ENCODE measurements at places on chromosomes 1 and 21.
A peak's percentile ranks its signal among the peaks of the same experiment; 100 is the strongest.

- DNase-seq, result no peak
Observed at GRCh38 chr1:1092149-1092855, 18.2 kb upstream of the RNF223 start.

DNA sequence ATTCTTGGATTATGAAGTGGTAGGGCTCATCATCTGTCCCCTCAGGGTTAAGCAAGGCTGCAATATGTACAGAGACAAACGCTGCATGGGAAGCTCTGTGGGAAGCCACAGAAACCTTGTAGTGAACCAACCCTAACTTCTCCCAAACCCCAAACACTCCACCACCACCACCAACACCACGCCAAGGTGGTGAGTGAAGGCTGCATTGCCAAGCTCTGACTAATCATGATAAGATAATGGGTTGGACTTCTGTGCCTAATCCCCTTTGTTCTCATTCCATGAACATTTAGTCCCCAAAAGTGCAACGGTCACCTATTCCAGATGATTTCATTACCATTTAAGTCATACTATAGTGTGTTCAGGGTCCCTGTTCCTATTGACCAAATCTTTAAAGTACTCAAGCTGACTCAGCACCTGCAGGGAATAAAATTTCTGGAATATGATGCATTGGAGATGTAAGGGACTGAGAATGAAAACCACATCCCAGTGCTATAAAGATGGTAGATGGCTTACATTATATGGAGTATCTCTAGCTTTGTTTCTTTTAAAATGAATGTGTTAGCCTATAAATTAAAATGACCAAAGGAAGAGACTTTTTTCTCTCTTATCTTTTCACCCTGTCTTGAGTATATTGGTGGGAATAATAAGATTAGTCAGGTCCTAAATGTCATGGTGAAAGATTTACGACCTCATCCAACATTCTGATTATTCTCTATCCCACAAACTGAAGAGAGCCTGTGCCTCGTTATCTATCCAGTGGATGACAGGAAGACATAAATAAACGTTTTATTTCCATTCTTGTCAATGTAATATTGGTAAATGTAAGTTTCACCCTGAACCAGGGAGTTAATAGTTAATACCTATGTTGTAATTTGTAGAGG, 22.6 kb upstream of the PLD5 start:
- DNase-seq, result no peak

GRCh38 chr1:101507547-101507971, 270.7 kb downstream of the S1PR1 start:
- no peak for DNase-seq

DNA sequence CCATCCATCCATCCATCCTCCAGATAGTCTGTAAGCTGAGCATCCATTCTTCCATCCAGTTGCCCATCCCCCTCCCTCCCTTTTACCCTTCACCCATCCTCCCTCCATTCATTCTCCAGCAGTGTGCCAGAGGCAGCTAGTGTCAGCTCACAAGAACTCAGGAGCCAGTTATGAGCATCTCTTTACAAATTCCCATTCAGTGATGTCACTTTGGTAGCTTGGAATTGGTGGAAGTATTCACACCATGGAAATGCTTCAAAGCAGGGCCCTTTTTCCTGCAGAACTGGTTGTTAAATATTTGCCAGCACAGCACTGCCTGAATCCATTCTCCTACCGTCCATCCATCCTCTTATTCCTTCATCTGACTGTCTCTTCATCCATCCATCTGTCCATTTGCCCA, 72.5 kb downstream of the ARHGEF10L start:
- DNase-seq, result no peak

DNA sequence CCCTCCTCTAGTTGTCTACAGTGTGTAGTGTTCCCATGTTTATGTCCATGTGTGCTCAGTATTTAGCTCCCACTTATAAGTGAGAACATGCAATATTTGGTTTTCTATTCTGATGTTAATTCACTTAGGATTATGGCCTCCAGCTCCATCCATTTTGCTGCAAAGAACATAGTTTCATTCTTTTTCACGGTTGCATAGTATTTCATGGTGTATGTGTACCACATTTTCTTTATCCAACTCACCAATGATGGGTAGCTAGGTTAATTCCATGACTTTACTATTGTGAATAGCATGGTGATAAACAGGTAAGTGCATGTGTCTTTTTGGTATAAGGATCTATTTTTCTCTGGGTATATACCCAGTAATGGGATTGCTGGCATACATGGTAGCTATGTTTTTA, 67.0 kb downstream of the TBX19 start:
- DNase-seq, result no peak

- no peak for DNase-seq
Observed at GRCh38 chr1:224615861-224616755, at the start of gene CNIH3. Gene CNIH3, plus strand, starts transcription at chr1:224616317. Its CDS starts 858 bp downstream, at chr1:224617175.

DNA sequence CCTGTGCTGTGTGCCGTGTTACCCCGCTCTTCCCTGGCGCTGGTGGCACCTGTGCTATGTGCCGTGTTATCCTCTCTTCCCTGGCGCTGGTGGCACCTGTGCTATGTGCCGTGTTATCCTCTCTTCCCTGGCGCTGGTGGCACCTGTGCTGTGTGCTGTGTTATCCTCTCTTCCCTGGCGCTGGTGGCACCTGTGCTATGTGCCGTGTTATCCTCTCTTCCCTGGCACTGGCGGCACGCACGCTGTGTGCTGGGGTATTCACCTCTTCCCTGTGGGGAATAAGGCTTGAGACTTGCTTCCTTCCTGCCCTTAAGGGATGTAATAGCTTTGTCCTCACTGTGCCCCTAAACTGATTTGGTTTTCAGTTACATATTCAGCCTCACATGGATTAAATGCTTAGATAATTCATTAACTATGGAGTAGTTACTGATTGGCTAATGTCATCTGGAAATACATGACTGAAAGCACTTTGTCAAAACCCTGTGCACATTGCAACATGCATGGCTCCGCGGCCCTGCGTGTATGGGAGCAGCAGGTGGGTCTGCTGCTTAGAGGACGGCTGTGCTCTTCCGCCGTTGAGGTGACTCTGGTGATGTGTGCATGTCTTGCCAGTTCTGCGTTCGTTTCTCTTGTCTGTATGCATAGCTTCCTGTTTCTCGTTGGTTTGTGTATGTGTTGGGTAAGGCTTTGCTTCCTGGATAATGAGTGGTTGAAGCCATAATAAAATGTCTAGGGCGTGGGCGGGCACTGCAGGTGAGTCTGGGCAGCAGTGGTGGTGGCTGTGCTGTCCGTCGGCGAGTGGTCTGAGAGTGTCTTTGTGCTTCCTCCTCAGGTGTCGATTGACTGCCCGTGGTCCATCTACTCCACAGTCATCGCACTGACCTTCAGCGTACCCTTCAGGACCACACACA, 17.9 kb upstream of the PWP2 start:
- peak; percentile 32 for DNase-seq

GRCh38 chr1:202255343-202255742, 61.7 kb downstream of the LGR6 start:
- DNase-seq, result no peak

DNA sequence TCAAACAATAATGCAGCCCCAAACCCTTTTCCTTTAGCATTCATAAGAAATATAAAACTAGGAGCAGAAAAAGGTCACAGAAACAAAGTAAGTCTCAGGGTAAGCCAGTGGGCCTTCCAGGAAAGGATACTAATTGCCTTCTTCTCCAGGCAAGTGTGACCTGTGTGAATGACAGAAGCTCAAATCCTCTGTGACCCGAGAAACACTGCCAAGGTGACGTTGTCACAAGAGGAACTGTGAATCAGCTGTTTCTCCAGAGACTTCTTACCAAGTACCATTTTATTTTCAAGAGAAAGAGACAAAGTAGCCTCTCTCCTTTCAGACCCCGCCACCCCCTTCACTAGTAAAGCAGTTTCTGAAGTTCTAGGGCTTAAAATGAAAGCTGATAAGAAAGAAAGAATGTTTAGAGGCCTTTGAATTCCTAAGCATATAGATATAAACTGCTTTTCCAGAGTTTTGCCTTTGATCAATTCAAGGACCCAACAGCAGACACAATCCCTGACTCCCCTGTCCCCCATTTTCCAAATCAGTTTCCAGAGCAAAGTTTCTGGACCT, 155.6 kb downstream of the NUF2 start:
- DNase-seq, result no peak

DNA sequence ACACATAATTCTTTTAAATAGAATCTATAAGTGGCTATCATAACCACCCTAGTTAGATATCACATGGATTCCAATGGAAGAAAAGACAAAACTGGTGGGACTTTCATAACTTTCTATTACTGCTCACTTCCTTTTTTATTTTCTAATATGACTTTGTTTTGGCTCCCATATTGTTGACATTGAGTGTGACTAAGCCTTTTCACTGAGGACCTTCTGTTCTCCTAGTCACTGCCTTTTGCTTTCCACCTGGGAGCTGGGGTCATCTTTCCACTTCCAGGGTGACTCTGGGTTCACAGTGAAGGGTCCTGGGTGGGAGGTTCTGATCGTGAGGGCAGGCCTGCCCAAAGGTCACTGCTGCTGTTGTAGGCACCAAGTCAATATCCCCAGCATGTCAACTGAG, 275.8 kb downstream of the TGFB2 start:
- no peak for DNase-seq

- DNase-seq, result no peak
Observed at GRCh38 chr21:18772404-18772803, 368.8 kb upstream of the TMPRSS15 start.

- no peak for DNase-seq
Observed at GRCh38 chr1:173798078-173798477, 26.4 kb upstream of the DARS2 start.

- no peak for DNase-seq
Observed at GRCh38 chr1:105872817-105873216, 1183.7 kb upstream of the PRMT6 start.

DNA sequence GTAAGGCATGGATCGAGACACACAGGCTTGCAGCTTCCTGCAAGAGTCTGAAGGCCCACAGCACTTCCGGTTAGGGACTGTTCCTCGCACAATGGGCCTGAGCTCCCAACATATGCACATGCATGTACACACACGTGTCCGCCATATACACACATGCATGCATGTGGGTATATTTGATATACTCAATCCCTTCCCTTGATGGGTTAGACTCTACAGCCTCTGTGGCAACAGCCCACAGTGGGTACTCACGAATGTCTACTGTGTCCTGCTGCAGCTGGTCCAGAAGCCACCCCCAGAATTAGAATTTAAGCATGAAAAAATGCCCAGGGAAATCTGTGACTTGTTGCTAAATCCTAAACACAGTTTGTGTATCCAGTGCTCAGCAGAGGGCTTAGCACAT, 9.9 kb downstream of the F3 start:
- no peak for DNase-seq

DNA sequence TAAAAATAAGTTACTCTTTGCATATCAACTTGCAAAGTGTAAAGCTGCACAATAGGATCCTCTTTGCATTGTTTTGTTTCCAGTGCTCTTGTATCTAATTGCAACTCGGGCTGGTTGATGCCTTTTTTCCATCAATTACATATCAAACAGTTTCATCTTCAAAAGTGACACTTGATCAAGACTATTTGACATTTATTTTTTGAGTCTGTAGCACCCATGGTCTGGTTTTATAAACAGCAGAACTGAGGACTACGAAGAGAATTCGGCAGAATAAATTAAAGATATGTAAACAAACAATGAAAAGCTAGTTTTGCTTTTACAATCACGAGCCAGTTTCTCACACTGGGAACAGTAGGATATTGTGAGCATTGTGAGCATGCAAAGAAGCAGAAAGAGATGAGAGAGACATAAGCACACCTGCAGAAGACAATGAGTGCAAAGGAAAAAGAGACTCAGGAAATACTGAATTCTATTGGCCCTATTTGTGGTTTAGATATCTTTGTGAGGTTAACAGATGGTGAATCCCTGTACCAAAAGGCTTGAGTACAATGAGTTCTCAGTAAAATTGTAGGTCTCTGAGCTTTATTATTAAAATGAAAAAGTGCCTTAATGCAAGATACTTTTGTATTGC, 45.4 kb downstream of the RPL5 start:
- no peak for DNase-seq

DNA sequence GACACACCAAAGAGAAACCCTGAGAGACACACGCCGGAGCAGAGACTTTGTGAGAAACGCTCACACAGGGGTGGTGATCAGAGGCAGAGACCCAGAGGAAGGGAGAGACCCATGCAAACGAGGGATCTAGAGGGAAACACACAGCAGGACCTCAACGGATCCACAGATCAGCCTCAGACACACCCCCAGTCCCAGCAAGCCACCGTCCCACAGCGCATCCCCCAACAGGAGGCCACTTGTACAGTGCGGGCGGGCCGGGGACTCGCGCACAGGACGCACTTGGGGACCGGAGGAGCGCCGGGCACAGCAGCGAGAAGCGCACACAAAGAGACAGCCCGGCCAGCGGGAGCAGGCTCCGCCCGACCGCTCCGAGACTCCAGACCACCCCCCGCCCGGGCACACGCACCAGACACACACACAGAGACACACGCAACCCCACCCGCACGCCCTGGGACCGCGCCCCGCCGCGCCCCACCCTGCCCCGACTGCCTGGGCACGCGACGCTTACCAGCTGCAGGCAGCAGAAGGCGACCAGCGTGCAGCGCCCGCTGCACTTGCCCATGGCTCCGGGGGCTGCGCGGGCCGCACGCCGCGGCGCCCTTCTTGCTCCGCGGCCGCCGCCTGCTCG, 587 bp downstream of the NKAIN1 start:
- no peak for DNase-seq

DNA sequence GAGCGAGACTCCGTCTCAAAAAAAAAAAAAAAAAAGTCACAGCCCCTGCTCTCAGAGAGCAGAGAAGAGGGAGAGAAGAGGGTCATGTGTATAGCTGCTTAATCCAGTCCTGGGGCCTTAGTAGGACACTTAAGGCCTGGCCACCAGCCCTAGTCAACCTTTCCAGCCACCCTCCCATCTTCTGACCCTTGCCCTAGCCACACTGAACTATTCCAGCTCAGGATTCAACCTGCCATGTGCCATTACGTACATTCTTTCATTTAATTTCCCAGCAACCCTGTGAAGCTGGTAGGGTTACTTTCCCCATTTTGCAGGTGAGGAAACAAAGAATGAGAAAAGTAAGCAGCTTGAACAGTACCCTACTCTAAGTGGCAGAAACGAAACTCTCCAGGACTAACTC, 9.0 kb downstream of the FOXO6 start:
- DNase-seq, result no peak

Measured in activated T-helper 1 cell treated with Interleukin-2 at 50 U/mL for 16 hours (primary cell).